ENCODE measurements at places on chromosomes 7 and 10.

DNA sequence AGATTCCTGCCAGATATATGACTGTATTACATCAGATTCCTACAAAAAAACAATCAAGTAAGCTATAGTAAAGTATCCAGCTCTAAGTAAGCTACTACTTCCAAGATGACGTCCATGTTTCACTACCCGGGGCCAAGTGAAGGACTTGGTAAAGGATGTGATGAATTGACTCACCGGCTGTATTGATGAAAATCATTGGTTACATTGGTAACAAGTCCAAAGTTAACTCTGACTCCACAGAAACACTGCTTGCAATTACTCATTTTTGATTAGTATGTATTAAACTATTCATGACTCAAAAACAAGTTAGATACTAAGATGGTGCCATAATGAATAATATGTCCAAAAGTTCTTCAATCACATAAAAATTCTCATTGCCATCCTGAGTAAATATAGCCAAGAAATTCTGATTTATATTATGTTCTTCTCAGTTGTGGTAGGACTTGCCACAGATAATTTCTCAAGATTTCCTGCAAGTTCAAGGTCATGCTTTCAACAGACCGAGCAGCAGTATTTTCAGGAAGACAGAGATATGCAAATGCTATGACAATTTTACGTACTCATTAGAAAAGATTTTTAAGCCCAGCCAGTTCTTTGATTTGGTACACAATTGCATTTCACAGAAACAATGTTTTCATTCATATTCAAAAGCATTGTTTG, 12.6 kb upstream of the DNAJC1 start:
- DNase-seq: no peak

DNA sequence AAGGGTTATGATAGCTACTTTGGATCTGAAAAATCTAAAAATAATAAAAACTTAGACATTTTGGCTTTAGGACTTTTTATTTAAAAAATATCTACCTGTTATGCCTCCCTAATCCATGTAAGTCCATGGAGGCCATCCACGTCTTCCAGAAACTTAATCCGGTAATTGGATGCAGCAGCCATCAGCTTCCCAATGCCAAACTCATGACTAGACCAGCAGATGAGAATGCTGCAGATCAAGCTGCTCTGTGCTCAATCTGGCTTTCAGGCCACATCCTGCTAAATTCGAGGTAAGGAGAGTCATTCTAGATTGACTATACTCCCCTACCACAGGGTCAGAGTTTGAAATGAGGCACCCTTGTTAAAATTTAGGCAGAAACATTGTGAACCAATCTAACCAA, 168.5 kb upstream of the TCERG1L start:
- DNase-seq: no peak

GRCh38 chr7:98228801-98229200, 17.6 kb downstream of the BHLHA15 start:
- no peak for DNase-seq

DNA sequence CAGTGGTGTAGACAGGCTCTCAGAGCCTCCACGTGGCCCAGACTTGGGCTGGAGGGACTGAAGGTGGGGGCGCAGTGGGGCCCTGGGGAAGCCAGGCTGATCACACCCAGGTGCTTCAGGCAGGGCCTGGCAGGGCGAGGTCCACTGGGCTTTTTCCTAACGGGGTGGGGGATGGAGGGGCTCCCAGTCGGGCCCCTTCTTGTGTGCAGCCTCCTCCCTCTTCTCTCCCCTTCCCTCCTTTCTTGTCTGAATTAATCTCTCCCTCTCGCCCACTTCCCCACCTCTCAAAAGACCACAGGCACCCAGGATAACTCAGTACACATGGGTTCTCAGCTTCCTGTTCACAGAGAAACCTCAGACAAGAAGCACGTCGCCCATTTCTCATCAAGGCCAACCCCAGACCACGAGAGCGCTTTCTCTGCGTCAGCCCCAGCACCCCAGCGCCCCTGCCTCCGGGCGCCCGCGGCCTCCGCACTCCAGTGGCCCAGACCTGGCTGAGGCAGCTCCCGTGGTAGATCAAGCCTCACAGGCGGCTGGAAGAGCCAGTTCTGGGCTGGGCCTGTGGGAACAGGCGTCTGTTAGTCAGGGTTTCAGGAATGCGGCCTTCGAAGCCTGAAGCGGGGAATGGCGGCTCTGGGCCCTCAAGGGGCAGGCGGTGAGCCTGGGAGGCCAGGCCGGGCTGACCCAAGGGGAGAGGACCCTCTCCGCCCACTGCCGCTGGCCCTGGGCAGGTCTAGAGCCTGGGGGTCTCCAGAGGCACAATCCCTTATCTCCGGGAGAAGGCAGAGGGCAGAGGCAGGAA, 50.6 kb downstream of the PWWP2B start:
- DNase-seq: no peak

DNA sequence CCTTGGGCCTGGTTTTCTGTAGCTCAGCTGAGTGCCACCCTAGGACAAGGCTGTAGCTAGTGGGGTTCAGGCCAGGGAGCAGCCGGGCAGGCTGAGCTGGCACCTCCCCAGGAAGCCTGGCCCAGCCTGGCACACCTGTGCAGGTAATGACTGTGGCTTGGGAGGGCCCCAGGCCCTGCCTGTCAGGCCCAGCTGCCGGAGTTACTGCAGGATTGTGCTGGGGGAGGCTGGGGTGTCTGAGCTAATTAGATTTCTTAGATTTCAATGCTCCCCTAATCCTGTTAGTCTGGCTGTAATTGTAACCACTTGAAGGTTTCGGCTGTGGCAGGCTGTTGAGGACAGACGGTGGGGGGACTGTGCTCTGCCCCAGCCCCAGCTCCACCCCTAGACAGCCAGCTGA, 6.0 kb downstream of the ZMIZ1 start:
- DNase-seq: no peak

- DNase-seq: no peak
Measured at GRCh38 chr7:50285269-50285668, 19.2 kb upstream of the IKZF1 start.

GRCh38 chr10:100570506-100570905, 34.8 kb downstream of the HIF1AN start:
- DNase-seq: no peak

- DNase-seq: peak; percentile 41
Measured at GRCh38 chr7:240887-241421, 48.6 kb downstream of the FAM20C start.

- DNase-seq: no peak
Measured at GRCh38 chr7:129095258-129095657, 40.3 kb upstream of the TNPO3 start.

- no peak for DNase-seq
Measured at GRCh38 chr10:126255313-126255712, 133.0 kb downstream of the ADAM12 start.

DNA sequence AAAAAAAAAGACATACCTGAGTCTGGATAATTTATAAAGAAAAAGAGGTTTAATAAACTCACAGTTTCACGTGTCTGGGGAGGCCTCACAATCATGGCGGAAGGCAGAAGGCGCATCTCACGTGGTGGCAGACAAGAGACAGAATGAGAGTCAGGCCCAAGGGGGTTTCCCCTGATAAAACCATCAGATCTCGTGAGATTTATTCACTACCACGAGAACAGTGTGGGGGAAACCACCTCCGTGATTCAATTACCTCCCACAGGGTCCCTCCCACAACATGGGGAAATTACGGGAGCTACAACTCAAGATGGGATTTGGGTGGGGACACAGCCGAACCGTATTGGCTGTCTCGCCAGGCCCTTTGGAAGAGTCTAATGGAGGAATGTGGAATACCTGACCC, 9.0 kb upstream of the MAFK start:
- DNase-seq: no peak

GRCh38 chr7:76310102-76310957, 7.9 kb downstream of the HSPB1 start:
- DNase-seq: peak; percentile 78

DNA sequence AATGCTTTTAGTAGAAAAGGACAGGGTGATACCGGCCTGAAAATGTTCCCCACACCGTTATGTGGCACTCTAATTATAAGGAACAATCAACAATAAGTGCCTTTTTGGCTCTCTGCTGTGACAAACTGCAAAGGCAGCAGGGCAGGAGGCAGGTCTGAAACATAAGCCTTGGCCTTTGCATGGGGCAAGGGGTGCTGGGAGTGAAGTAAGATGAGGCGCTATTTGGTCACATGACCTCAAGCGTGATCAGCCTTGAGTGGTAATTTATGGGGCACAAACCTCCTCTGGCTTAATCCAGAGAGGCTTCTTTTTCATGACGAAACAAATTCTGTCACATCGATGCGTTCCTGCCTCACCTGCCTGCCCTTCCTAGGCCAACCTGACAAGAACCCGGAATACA, 202.7 kb downstream of the TAX1BP1 start:
- DNase-seq: no peak

- DNase-seq: no peak
Measured at GRCh38 chr7:47601119-47601880, 19.4 kb upstream of the TNS3 start.

DNA sequence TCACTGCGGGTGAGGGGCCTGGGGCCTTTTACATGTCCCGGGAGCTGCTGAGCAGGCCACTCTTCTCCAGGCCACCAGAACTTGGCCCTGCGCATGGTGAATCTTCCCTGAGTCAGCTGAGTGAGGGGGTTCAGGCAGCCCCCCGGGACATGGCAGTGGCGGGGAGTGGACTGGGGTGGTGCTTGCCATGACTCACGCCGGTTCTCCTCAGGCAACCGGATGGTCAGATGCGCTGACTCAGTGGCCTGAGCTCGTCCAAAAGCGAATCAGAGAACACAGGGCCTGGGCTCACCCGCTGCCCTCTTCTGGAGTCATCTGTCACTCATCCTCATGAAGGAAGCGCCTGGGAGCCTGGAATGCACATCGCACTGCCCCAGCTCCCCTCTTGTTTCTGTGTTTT, 33.5 kb downstream of the HTRA1 start:
- DNase-seq: no peak

DNA sequence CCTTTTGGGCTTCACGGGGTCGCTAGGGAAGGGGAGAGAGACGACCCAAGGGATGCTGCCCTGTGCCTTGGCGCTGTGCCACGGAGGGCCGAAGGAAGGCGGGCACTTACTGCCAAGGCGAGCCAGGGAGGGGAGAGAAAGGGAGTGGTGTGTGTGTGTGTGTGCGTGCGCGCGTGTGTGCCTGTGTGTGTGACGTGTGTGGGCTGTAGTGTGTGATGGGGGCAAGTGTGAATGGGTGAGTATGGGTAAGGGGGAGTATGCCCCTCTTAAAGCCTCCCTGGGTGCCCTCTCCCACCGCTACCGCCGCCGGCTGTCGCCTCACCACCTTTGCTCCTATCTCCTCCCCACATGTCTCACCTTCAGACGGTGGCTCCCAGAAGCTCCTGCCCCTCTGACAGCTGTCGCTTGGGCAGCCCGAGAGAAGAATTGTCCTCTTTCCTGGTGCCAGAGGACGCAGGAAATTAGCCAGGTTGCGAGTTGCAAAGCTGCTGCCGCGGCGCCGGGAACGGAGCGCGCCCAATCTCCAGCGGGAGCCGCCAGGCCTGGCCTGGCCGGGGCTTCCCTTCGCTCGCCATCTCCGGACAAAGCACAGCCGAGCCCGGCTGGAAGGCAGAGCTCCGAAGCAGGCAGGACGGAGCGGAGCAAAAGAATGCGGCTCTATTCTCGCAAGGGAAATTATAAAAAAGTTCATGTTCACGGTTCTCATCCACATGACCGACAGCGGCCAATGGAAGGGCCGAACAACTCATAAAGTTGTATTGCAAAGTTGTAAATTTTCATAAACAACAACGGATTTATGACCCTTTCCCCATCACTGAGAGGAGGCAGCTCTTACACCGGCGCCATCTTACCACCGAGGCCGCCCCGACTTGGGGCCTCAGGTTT, at the start of gene HOXA3:
Gene HOXA3 (minus strand): TSS at position 653 of the 885 bp plus-strand sequence. CDS start 41,943 bp downstream, outside the sequence.
- DNase-seq: no peak

DNA sequence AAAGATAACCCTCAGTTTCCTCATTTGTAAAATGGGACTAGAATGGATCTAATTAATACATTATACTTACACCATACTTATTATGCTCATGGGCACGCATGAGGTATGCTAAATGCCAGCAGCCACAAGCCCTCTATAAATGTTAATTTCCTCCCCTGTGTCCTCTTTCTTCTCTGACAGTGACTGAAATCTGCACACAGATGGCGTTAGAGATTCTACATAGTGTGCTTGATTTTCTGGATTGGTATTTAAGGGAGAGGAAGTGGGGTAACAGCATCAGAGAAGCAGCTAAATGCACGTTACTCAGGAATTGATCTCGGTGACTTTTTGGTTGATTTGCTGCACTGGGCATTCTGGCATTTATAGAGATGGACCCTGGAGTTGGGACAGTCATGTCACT, 568.5 kb downstream of the CALN1 start:
- DNase-seq: no peak

DNA sequence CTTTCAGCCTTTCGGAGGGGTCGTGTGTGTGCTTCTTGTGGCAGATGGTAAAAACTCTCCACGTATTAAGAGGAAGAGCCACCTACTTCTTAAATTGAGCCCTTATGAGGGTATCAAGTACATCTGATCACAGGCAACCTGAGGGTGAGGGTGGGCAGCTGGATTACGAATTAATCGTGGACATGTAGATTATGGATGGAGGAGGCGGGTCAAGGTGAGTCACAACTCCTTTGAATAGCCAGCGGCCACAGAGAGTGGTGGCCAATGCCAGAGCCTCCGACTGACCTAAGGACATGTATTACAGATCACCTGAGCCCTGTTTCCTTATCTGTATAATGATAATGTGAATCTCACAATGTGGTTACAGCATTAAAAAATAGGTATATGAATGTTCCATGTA, 1083.9 kb downstream of the SORCS3 start:
- no peak for DNase-seq

DNA sequence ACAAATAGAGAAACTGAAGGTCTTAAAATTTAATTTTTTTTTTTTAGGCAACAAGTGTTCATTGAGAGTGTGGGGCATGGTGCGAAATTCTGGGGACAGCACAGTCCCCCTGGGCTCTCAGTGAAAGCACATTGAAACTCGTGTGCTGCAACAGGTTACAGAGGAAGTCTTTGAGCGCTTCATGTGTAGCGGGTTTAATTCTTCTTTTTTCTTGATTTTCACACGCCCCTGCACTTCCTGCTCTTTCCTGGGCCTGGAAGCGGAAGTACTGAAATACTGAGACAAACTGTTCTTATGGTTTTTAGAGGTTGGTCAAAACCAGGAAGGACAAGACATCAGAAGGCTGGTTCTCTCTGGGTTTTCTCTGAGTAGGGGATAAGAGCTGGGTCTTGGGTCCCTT, 203.5 kb downstream of the PTEN start:
- no peak for DNase-seq

GRCh38 chr7:97090761-97091353, 26.6 kb upstream of the SDHAF3 start:
- DNase-seq: no peak

DNA sequence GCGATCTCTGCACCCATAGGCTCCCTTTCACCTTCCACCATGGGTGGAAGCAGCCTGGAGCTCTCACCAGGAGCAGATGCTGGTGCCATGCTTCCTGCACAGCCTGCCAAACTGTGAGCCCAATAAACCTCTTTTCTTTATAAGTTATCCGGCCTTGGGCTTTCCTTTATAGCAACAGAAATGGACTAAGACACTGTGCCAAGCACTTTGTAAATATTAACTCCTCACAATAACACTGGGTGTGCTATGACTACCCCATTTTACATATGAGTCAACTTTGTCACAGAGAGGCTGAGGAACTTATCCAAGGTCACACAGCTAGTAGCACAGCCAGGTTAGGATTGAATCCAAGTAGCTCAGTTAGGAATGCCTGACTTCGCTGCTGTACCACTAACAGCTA, 79.7 kb upstream of the KCNMA1 start:
- no peak for DNase-seq
